Activated CD4-positive, alpha-beta T cell treated with anti-CD3 and anti-CD28 coated beads, Interleukin-2, amount 50 U/mL, for 24 hours (primary cell): ENCODE measurements at places on chromosomes 13 and 19.

DNA sequence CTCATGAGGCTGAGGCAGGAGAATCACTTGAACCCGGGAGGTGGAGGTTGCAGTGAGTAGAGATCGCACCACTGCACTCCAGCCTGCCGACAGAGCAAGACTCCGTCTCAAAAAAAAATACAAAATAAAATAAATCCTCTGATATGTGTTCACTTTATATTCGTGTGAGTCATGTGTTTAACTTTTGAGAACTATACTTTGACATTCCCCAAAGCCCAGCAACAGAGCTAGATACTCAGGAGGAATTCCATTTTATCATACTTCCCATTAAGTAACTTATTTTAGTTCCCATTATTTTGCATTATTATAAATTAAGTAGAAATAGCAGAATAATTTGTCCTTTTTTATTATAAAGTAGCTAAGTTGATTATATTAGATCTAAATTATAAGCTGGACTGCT is 3.3 kb upstream of the CHAMP1 start:
- no peak for DNase-seq

GRCh38 chr13:51246418-51247277 is 24.4 kb downstream of the FAM124A start:
- no peak for DNase-seq

DNA sequence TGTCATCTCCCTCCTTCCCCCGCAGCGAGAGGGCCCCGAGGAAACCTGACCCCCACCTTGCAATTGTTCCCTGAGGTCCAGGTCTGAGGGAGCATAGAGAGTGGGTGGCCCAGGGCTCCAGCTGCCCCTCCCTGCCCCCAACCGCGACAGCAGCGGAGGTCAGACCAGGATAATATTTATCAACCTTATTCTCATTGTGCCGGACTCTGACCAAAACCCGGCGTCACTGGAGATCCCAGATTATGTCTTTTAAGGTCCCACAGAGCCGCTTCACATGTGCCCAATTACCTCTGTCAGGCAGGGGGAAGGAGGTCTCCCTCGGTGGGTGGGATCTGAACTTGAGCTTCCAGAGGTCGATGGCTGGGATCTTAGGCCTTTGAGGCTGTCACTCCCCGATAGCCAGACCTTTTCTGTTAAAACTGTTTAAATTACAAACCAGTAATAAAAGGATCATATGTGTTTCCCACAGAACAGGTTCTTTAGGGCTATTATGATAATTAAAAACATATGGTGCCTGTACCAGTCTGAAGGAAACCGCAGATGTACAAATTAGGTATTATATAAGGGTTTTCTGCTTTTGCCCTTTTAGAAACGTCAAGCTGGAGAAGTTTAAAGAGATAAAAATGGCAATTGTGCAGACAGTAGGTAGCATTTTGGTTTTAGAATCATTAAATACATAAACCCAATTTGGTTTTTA is 195.5 kb downstream of the ZNF536 start:
- DNase-seq, result no peak

DNA sequence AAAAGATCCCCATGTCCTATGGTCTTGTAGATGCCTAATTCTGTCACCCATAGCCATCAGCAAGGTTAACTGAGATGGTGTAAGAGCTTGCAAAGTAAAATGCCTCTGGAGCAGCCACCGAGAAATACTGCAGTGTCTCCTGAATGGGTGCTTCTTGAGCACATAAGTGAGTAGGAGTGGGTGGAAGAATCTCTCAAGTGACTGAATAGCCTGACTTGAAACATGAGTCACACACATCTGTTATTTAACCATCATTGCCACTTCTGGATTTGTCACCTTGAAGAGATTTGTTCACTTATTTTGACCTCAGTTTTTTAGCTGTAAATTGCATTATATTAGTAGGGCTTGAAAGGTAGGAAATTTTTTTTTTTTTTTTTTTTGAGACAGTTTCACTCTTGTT is 2.3 kb downstream of the ZNF714 start:
- no peak for DNase-seq

DNA sequence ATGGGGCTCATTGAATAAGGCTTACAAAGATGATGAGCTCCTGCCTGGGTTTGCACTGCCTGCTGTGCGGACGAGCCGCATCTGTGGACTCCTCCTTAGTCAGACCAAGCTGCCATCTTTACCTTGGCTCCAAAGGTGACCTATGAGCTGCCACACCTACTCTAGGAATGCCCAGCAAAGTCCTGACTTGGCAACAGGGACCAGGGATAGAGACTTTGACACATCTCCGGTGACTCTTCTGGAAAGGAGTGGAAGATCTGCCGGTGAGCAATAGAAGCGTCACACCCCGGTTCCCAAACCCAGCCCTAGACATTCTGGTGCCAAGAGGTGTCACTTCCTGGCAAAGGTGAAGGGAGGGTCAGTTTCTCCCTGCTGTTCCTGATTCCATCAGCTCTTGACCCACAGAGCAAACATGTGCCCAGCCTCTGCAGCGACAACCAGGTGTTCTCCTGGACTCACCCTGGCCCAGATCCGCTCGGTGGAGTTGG is 50.2 kb upstream of the GTF3A start:
- DNase-seq, result no peak

DNA sequence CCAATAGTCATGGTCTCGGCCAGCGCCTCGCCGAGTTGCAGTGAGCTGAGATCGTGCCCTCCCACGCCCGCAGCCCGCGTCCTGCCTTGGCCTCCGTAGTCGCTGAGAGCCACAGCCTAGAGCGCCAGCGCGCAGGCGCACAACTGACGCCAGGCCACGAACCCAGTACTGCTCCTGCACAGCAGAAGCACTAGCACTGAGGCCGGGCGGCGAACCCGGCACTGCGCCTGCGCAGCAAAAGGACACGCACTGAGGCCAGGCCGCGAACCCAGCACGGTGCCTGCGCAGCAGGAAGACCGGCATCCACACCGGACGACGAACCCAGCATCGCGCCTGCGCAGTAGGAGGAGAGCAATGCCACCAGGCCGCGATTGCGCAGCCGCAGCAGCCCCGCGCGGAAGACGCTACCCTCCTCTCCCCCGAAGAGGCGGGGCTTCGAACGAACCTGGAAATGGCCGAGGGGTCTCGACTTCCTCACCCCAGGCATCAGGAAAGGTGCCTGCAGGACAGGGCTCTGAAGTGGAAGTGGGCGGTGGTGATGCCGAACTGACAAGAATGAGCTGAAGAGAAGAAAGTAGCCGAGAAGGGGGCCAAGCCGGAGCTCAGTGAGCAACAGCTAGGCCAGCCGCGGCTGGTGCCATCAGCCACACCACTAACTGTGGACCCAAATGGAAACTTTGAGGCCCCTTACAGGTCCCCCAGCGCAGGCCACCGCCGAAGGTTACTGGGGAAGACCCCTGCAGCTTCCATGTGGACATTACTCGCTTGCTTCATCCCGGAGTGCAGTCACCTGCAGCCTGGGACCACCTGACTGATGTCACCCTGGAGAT is 7.5 kb downstream of the F10 start:
- DNase-seq, result no peak

- no peak for DNase-seq
Measured at GRCh38 chr19:16077984-16078758, 1.9 kb downstream of the TPM4 start.

GRCh38 chr13:32086791-32087441 is 55.3 kb downstream of the FRY start:
- no peak for DNase-seq

GRCh38 chr19:48110350-48110966 is at the start of gene PLA2G4C:
Gene PLA2G4C, minus strand, starts transcription at chr19:48110817. Its CDS starts 4,288 bp downstream, at chr19:48106529.
- peak; percentile 80 for DNase-seq

DNA sequence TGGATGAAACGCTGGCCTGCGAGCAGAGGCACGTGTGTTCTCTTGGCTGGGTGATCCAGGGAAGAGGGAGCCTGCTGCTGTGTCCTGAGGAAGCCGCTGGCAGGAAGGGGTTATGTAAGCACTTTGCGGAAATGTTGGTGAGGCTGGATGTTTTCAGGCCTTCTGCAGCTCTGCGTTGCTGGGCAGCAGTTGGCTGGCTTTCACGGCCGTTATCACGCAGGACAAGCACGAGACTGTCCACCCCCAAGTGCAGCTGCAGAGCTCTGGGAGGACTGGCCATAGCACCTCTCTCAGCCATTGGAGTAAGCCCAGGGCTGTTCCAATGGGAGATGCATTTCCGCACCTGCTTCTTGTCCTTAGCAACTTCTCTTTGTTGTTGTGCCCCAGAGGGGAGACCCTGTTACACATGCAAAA is 146.9 kb upstream of the SOX21 start:
- no peak for DNase-seq

DNA sequence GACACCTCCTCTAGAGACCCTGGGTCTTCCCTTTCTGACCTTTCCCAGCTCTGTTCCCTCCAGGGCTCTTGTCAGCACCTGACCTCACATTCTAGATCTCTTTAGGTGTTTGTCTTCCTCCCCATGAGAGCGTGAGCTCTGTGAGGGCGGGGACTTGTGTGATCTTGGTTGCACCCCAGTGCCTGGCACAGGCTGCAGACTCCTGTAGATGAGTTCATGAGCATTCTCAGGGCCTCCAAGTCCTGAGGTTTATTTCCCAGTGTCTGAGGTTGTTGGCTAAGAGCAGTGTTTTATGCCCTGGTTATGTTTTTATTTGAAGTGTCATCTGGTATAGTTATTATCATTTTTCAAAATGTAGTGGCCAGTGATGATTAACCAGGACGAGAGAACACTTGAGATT is 596 bp downstream of the CEACAM4 start:
- DNase-seq, result no peak

- peak; percentile 38 for DNase-seq
Measured at GRCh38 chr19:23283925-23284324, 33.7 kb upstream of the ZNF724 start.

GRCh38 chr13:88005188-88005587 is 334.0 kb downstream of the SLITRK5 start:
- DNase-seq, result no peak

DNA sequence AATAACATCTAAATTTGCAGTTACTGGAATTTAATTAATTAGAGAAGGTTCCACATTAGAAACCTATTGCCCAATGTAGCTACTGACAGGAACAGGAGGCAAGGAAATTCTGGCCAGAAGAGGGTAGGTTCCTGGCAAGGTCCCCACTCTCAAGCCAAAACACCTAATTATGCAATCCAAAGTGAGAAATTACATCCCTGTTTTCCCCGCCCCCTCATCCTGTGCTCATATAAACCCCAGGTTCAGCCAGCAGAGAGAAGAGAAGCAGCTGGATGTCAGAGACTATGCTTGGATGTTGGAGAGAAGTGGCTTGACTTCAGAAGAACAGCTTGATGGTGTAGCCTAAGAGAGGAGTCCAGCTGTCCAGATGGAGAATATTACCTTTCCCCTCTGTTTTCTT is 951.3 kb upstream of the PRR20A start:
- no peak for DNase-seq

DNA sequence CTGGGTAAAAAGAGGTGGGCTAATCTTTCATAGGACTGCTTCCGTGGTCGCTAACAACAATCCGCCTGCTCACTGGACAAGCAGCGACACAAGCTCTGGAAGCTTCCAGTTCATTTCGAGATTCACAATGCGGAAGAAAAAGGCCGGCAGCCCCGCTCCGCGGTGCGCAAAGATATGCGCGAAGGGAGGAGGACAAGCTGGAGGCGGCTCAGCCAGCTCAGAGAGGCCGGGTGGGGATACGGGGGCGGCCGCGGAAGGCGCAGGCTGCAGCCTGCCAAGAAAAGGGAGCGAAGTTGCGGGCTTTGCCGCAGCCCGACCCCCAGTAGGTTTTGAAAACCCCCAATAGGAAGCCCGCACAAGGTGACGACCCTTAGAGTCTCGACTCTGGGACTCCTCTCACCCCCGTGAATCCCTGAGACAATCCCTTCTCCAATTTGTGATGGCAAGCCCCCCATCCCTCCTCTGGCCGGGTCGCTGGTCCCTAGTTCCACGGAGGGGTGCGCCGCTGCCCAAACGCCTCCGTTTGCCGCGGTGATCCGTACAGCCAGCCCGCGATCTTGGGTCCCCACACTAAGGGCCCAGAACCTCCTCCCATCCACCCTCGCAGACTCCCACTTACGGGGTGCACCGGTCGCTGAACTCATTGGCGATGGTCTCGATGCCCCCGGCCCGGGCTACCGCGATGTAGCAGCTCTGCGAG is 697 bp downstream of the HSPH1 start:
- peak; percentile 45 for DNase-seq

- no peak for DNase-seq
Measured at GRCh38 chr13:93956426-93956825, 523.1 kb downstream of the DCT start.

GRCh38 chr19:37506387-37507166 is at the start of gene ZNF793:
Gene ZNF793, plus strand, starts transcription at chr19:37506939. Its CDS starts 16,501 bp downstream, at chr19:37523440.
- DNase-seq, result peak; percentile 75
